ENCODE measurements at places on chromosomes 1 and 21.

GRCh38 chr1:6956488-6957159 is 171.4 kb downstream of the CAMTA1 start:
- no peak for DNase-seq

GRCh38 chr1:200206340-200206739 is 178.8 kb downstream of the NR5A2 start:
- peak; percentile 67 for DNase-seq

- peak; percentile 34 for DNase-seq
Observed at GRCh38 chr1:226846786-226847185, 23.6 kb upstream of the PSEN2 start.

DNA sequence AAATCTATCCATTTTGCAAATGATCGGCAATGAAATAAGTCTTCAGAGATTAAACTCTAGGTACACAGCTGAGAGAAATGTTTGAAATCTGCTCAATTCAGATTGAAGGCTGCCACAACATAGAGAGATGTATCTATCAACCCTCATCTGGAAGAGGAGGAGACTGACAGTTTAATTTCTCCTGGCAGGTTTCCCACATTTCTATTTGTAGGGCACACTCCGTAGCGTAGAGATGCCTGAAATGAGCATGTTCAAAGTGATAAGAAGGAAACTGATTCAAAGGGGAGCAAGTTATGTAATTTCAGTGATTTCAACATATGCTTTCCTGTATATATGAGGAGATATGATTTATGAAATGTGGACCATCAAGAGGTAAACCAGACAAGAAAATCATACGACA is 44.1 kb downstream of the NIBAN1 start:
- no peak for DNase-seq

Data from AG10803 (cell line).